B cell (primary cell): ENCODE measurements at places on chromosomes 13 and 19. TPM values are rescaled to one million over a fixed set of nuclear protein-coding genes. Genes with fewer than 3 reads are reported as not detected.

The PNMA8A gene
- 0.26 TPM in 1 of 2 replicates, not detected in the other for polyA plus RNA-seq

The ONECUT3 gene
- not detected in 2 replicates for polyA plus RNA-seq

The GPR4 gene
- not detected in 2 replicates for polyA plus RNA-seq

The KIR3DL1 gene
- 0.06 TPM in 1 of 2 replicates, not detected in the other for polyA plus RNA-seq

The ZNF560 gene
- polyA plus RNA-seq: not detected in 2 replicates

The TMEM91 gene
- polyA plus RNA-seq: 6.3 and 8.0 TPM in 2 replicates

The CEACAM8 gene
- polyA plus RNA-seq: not detected in 2 replicates

The ZNF649 gene
- polyA plus RNA-seq: 3.8 and 4.1 TPM in 2 replicates

The LILRB4 gene
- 1.2 and 2.8 TPM in 2 replicates for polyA plus RNA-seq

The PROZ gene
- polyA plus RNA-seq: not detected in 2 replicates

The CLDN10 gene
- polyA plus RNA-seq: not detected in 2 replicates

The TMEM38A gene
- polyA plus RNA-seq: 5.7 and 6.2 TPM in 2 replicates

The KL gene
- polyA plus RNA-seq: 0.03 TPM in 1 of 2 replicates, not detected in the other

The CEACAM7 gene
- not detected in 2 replicates for polyA plus RNA-seq

The FGF22 gene
- polyA plus RNA-seq: 0.34 and 0.37 TPM in 2 replicates

The SYNE4 gene
- 2.3 and 2.5 TPM in 2 replicates for polyA plus RNA-seq

The RASAL3 gene
- 154 and 155 TPM in 2 replicates for polyA plus RNA-seq

The GEMIN7 gene
- 71.9 and 89.4 TPM in 2 replicates for polyA plus RNA-seq

The VAV1 gene
- polyA plus RNA-seq: 62.7 and 65.0 TPM in 2 replicates

The ZNF614 gene
- polyA plus RNA-seq: 3.5 and 6.5 TPM in 2 replicates

The C13orf42 gene
- not detected in 2 replicates for polyA plus RNA-seq

The ZNF135 gene
- polyA plus RNA-seq: 8.9 and 9.2 TPM in 2 replicates

The IRGC gene
- polyA plus RNA-seq: not detected in 2 replicates

The PPP1R13L gene
- 6.9 and 7.4 TPM in 2 replicates for polyA plus RNA-seq

The RASGRP4 gene
- polyA plus RNA-seq: 0.98 and 1.5 TPM in 2 replicates

The IL17D gene
- 0.09 TPM in 1 of 2 replicates, not detected in the other for polyA plus RNA-seq
